Bronchial epithelial cell (primary cell): ENCODE measurements at places on chromosomes 6 and 20. TPM values are rescaled to one million over a fixed set of nuclear protein-coding genes. Genes with fewer than 3 reads are reported as not detected.

FBXO5 gene
- 1.4 and 1.8 TPM in 2 replicates for total RNA-seq

THBS2 gene
- total RNA-seq = 3.6 and 8.7 TPM in 2 replicates

DNA sequence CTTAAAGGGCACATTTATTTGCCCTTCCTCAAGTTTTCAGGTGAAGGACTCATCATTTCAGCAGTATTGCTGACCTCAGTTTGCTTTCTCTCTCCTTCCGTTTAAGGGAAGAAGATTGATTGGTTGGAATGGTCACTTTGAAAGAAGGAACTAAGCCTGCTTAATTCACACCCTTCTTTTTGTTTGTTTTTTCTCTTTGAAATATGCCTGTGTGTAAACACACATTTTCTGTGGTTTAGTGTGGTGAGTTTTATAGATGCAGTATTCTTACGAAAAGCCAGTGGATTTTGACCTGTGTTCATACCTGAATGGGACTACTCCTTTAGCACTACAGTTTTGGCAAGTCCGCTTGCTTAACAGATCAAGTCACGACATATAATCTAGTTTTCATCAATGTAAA lies 548.8 kb upstream of the EPHA7 start:
- DNase-seq = no peak

GRCh38 chr20:19885939-19886660 lies 128.0 kb downstream of the RIN2 start:
- peak; percentile 38 for DNase-seq

GRCh38 chr6:52213127-52213526 lies 27.0 kb downstream of the IL17A start:
- DNase-seq = no peak

BFSP1 gene
- total RNA-seq = 2.9 and 3.6 TPM in 2 replicates

DNA sequence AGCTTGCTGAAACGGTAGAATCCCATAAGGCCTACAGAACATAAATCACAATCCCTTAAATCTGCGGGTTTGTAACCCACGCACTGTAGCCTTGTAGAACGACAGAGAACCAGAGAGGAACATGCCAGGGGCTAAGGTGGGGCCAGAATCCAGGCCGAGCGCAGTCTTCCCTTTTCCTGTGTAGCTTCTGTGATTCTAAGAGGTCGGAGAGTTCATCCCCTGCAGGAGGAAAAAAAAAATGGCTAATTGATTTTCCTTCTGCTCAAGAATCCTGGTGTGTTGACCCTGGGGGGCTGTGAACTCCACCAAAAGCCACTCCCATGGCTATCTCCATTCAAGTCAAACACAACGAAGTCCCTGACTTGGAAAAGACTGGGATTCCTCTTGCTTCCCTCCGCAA lies 96.3 kb downstream of the SPTLC3 start:
- no peak for DNase-seq

GRCh38 chr6:111766201-111766857 lies 106.9 kb downstream of the FYN start:
- DNase-seq = no peak

GRCh38 chr6:137173501-137173900 lies at the start of gene IL22RA2:
TSS of gene IL22RA2 (minus strand) at chr6:137173644. CDS start at chr6:137161749, 11,895 bp downstream.
- no peak for DNase-seq

DNA sequence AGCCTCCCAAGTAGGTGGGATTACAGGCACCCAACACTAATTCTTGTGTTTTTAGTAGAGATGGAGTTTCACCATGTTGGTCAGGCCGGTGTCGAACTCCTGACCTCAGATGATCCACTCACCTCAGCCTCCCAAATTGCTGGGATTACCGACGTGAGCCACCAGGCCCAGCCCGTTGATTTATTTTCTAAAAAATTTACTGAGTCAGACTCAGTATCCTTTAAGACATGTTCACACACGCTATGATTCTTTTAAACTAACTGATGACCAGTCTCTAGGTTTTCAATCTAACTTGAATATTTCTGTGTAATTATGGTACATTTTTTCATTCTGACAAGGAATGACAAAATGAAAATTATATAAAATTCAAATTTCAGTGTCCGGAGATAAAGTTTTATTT lies 114.5 kb downstream of the MMUT start:
- peak; percentile 70 for DNase-seq

KIAA1755 gene
- total RNA-seq = not detected in 2 replicates

BIRC7 gene
- total RNA-seq = not detected in 2 replicates

- DNase-seq = no peak
These were observed 10.6 kb upstream of the RBBP8NL start for GRCh38 chr20:62437927-62438326.

GRCh38 chr6:113299531-113299930 lies 557.6 kb upstream of the MARCKS start:
- no peak for DNase-seq

- no peak for DNase-seq
These were observed 53.0 kb upstream of the NOP56 start for GRCh38 chr20:2599288-2600006.

DNA sequence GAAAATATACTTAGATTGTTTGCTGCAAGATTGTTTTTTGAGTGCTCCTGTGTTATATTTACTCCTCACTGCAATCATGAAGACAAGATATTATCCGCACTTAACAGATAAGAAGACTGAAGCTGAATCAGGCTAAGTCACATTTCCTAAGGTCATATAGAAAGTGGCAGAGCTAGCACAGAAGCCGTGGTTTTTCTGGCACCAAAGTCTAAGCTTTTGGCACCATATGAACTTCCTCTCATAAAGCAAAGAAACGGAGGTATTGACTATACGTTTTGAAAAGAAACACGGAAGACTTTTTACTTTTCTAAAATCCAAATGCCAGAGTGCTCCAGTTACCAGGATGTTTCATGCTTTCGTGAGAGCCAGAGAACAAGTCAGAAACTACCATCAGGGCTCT lies 9.3 kb upstream of the DTD1 start:
- no peak for DNase-seq

- no peak for DNase-seq
These were observed 150.6 kb upstream of the AGPAT4 start for GRCh38 chr6:161424421-161424820.

SLC17A9 gene
- 0.13 and 0.53 TPM in 2 replicates for total RNA-seq

TSPO2 gene
- total RNA-seq = not detected in 2 replicates

CNR1 gene
- total RNA-seq = under 0.01 and 0.13 TPM in 2 replicates

SLC22A2 gene
- not detected in 2 replicates for total RNA-seq

TCP11 gene
- not detected in 2 replicates for total RNA-seq

- peak; percentile 43 for DNase-seq
These were observed 140.1 kb upstream of the SPACA1 start for GRCh38 chr6:87907521-87907920.

GRCh38 chr6:38973178-38974057 lies 75.2 kb upstream of the GLP1R start:
- DNase-seq = peak; percentile 96

- peak; percentile 18 for DNase-seq
These were observed 26.4 kb downstream of the ABHD12 start for GRCh38 chr20:25364180-25364788.

NRN1 gene
- not detected in 2 replicates for total RNA-seq

DYNLT1 gene
- 43.4 and 101 TPM in 2 replicates for total RNA-seq

DNA sequence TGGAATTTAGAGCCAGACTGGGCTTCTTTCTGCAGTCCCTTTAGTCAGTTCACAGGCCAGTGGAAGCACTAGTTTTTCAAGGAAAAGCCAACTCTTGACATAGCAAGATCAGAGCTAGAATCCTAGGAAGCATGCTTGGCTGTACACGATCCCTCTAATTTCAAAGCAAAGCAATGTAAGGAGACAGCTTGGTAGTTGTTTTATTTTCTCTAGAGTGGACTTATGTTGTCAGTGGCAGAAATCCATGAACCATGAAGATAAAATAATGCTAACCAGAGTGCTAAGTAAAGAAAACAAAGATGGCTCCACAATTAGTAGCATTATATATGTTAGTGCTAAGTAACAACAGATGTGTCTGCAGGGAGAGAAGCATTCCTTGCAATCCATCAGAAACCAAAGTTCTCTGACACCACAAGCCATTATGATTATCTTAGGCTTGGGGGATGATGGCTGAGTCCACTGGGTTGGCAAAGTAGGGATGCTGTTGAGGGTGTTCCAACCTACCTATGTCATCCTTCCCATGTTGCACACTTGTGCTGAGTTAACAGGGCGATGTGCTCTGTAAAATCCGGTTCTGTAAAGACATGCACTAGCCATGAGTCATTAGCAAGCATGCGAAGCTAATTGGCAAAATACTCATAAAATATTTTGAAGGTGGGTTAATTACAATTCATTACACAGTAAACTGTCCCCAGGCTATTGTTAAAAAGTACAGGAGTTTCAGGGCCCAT lies 115.2 kb downstream of the BMP2 start:
- peak; percentile 85 for DNase-seq

RXRB gene
- 13.2 and 15.3 TPM in 2 replicates for total RNA-seq
